NCI-H1930 (cell line): ENCODE measurements at places on chromosomes 7 and 10.

- no peak for DNase-seq
These were observed 8.5 kb upstream of the UNCX start for GRCh38 chr7:1224086-1224716.

DNA sequence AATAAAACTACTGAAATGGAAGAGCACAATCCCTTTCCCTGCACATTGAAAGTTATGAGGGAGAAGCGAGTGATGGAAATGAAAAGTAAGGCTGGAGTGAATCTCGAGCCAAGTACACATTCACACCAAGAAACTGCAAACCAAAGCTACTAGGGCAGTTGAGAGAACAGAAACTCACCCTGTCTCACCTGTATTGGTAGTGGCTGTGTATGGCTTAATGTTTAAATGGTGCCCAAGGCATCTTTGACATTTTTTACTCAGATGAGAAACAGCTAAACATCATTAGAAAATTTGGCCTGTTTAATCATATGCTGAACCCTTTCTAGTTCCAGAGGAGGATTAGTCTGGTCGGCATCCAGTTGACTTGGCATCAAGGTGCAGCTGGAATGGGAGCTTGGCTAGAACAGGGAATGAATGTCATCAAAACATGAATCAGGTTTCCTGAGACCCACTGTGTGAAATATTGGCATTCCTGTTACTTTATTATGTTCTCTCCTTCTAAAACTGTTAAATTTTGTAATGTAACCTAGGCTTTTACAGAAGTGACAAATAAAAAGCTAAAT is 840.8 kb downstream of the GRM8 start:
- DNase-seq = no peak

DNA sequence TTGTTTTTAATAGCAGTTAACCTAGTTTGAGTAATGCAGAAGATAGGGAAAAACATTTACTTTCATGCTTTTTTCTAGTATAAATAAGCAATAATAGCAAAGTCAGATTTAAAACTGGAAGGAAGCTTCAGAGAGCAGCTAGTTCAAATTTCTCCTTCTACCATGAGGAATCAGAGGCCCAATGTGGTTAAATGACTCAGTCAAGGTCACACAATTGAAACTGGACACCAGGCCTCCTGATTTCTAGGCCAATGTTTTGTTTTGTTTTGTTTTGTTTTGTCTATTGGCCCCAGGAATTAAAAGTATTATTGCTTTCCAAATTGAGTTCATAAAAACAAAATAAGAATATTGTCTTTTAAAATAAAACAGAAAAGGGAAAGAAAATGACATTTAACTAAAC is 122.3 kb downstream of the TRIL start:
- no peak for DNase-seq

- no peak for DNase-seq
These were observed 175.3 kb upstream of the SH2B2 start for GRCh38 chr7:102111061-102112041.

- no peak for DNase-seq
These were observed 1.1 kb upstream of the GNAI1 start for GRCh38 chr7:80133361-80134114.

GRCh38 chr7:100431286-100431735 is 1.7 kb downstream of the MEPCE start:
- DNase-seq = no peak

- no peak for DNase-seq
These were observed 8.4 kb upstream of the IFIT1B start for GRCh38 chr10:89369156-89370105.

GRCh38 chr7:157459966-157460365 is 123.2 kb downstream of the DNAJB6 start:
- no peak for DNase-seq

DNA sequence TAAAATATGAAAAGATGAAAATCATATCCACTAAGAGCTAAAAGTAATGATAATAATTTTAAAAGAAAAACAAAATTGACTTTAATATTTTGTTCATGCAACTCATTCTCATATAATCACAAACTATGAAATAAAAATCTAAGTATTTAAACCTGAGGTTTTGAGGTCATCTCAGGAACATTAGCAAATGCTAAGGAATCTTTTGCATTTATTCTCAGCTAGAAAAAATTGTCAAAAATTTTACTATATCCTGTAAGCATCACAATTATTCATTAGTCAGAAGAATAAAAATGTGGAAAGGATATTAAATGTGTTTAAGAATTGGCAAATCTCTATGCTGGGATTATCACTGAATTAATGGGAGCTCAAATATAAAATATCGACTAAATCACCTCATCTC is 36.8 kb upstream of the TAX1BP1 start:
- no peak for DNase-seq

DNA sequence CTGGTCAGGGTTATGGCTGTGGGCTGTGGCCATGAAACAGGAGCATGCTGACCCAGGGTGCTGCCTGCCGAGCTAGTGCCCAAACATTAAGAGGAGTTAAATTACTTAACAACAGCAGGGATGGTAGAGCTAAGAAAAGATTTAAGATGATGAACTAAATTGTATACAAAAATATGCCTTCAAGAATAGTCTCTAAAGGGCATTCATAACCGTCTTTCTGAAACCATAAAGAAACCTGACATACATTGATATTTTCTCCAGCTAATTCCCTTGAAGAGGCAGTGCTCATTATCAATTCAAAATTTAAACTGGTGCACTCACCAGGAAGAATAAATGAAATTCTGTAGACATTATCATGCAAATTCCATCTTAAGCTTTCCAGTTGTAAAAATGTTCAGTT is 265.8 kb upstream of the TAC1 start:
- DNase-seq = no peak

- no peak for DNase-seq
These were observed 71.8 kb upstream of the PRKG1 start for GRCh38 chr10:51002469-51002868.

- DNase-seq = no peak
These were observed 1.8 kb downstream of the FUOM start for GRCh38 chr10:133355991-133356390.

DNA sequence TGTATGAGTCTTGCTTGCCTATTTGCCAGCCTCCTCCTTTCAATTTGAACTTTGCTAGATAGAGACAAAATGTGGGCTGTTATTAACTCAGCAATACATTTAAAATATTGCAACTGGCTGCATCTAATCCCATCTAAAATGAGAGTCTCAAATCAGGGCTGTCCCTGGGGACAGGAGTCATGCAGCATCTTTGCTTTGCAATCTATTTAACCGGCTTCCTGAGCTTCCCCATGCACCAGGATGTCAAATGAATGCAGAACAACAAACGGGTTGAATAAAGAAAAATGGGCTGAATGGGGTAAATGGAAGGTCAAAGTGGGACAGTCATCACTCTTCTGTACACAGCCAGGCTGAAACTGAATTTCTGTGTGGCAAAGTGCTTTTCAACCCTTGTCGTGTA is 89.2 kb downstream of the AOAH start:
- peak; percentile 71 for DNase-seq

DNA sequence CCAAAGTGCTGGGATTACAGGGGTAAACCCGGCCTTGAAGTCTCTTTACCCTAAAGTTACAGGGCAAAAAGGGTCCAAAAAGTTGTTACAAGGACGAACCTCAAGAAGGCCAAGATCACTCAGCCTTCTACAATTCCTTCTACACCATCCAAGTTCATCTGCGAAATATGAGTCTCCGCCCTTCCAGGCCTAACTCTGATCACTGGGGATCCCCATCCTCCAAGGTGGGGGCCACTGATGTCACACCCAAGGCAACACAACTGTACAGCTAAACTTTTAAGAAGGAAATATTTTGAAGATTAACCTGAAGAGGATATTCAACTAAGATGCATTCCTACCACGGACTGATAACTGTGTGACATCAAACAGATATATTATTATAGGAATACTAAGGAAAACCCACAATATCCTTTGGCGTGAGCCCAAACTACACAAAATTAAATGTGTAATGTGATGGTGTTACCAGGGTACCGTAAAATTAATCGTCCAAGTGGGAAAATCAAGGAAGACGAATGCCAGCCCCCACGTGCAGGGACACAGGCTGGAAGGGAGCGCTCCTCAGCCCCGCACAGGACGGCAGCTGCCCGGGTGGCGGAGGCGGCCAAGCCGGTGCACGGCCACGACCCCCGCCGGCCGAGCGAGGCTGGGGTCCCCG is 1.0 kb downstream of the PAXIP1 start:
- DNase-seq = no peak

- DNase-seq = no peak
These were observed 779 bp downstream of the FAM241B start for GRCh38 chr10:69630651-69631400.

DNA sequence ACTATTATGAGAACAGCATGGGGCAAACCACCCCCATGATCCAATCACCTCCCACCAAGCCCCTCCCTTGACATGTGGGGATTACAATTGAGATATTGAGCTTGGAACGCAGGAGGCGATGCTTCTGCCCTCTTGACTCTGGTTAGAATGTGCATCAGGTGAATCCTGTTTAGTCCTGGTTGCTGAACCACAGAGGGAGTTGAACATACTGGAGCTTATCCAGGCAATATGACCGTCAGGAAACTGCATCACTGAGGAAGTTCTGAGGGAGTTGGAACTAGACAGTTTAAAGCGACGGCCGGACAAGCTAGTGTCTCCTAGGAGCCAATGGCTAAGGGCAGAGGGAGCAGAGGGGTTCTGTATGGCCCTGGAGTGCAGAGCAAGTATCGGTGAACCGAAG is 31.8 kb upstream of the GARS1 start:
- DNase-seq = no peak

GRCh38 chr7:127413326-127413725 is 20.8 kb upstream of the ZNF800 start:
- DNase-seq = no peak

- no peak for DNase-seq
These were observed 153.5 kb downstream of the DIP2C start for GRCh38 chr10:535952-536351.

- no peak for DNase-seq
These were observed 204.5 kb upstream of the GHITM start for GRCh38 chr10:83934641-83935338.

- no peak for DNase-seq
These were observed 91.1 kb upstream of the PDGFA start for GRCh38 chr7:610531-611280.

DNA sequence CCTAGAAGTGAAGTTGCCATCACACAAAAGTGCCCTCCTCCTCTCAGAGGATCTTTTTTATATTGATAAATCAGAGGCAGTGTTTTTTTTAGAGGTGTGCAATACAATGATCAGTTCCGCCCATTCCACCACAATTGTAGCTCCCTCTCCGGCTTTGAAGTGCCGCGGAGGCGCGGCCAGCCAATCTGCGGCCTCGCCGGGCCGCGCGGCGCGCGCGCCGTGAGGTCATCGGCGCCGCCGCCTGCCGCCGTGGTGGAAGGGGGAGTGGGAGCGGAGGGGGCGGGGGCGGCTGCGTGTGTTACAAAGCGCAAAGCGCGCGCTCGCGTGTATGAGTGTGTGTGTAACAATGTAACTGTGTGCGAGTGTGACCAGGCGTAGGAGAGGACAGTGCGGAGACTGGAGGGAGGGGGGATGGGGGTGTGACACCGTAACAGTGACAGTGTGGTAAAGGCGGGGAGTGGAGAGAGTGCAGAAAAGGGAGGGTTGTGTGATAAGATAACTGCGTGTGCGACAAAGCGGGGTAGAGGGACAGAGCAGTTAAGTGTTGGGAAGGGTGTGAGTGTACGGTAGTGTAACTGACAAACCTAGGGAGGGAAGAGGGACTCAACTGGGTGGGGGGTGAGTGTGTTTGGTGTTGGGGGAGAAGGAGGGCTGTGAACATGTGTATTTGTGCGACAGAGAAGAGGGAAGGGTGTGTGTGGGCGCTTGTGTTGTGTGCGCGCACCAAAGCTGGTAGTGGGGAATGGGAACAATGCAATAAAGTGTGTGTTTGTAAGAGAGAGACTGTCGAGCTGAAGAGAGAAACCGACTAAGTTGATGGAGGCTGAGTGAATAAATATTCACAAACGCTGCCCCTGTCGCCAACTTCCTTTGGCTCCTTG is at the start of gene SP8:
TSS of gene SP8 (minus strand) at position 108 of the 881 bp plus-strand sequence. CDS start at position 20, 88 bp downstream.
- peak; percentile 81 for DNase-seq

DNA sequence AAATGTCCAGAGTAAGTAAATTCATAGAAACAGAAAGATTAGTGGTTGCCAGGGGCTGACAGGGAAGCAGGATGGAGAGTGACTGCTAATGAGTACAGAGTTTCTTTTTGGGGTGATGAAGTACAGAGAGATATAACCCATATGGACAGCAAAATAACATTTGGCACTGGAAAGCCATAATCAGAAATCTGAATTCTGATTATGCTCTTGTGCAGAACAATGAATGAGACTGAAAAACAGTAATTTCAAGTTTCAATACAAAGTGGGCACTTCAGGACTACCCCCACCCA is 4.5 kb downstream of the RHEB start:
- no peak for DNase-seq

- DNase-seq = no peak
These were observed 21.4 kb downstream of the TSPAN13 start for GRCh38 chr7:16774986-16775385.

- no peak for DNase-seq
These were observed 88.5 kb downstream of the CREM start for GRCh38 chr10:35215107-35215506.

GRCh38 chr10:62534031-62534430 is 159.9 kb downstream of the ZNF365 start:
- DNase-seq = no peak

DNA sequence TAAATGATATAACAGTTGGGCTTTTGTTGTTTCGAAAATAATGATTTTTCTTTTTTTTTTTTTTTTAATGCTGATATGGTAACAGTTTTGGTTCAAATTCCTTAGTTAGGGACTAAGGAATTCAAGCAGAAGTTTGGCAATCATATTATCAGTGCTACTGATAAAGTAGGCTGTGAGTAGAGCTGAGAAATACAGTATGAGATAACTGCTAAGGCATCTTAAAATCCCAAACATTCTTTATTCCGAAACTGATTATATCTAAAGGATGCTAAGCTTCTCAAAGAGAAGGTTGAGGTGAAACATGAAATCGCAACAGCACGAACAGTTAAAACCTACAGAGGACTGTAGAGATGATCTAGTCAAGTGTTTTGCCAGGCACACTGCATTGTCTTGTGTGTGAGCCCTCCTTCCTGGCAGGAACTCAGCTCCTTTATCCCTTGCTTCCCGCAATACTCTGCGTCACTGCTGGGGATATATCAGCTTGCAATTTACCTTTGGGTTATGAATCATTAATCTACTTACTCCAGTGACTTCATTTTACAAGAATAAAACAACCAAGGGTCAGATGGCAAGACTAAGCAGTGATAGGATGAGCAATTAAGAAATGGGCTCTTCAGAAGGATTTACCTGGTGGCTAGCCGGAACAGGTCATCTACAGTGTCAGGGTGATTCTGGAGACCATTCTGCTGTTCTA is 36.7 kb downstream of the IRF5 start:
- DNase-seq = no peak

GRCh38 chr10:102670065-102670670 is 25.9 kb downstream of the TRIM8 start:
- no peak for DNase-seq

DNA sequence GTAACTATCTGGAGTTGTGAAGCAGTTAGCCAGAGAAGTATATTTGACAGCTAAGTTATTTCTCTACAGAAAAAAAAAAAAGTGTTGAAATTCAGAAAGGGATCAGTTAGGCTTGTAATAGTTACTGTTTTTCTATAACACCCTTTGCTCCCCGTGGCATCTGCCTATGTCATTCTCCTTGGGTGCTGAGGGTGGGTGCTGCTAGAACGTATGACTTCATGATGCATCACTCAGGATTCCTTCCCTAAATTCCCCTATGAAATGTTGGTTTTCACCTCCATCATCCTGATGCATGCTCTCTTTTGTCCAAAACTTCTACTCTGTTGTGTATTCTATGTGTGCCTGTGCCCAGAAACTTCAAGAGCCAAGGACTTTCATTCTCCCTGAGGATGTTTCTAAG is 536.4 kb downstream of the GRM8 start:
- no peak for DNase-seq
